AG04449 (cell line): ENCODE measurements at places on chromosomes 12 and 14.

DNA sequence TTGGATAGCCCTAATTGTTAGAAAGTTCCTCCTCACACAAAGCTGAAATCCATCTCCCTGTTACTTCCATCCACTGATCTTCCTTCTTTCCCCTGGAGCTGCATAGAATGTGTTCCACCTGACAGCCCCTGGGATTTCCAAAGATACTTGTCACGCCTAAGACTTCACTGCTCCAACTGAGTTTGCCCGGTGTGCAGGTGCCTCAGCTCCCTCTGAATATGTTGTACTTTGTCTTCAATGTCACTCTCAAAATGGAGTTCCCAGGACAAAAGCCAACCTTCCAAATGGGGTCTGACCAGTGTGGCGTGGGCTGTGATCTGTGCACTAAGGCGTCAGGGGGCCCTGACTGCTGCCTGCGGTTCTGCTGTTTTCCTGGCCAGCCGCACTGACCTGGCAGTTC is 42.8 kb downstream of the CACNA2D4 start:
- DNase-seq = no peak

DNA sequence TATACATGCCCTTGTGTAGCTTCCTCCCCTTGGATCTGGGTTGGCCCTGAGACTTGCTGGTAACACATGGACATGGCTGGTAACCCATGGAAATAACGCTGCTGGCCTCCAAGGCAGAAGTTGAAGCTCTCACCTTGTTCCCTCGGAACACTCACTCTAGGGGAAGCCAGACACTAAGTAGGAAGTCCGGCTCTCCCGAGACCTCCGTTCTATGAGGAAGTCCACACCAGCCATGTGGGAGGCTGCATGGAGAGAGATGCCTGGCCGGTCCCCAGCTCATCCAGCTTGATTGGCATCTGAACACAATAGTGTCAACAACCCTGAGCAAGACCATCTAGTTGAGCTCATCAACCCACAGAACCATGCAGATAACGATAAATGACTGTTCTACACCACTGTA is 39.7 kb upstream of the VRK1 start:
- DNase-seq = no peak

GRCh38 chr14:92439537-92440344 is 73.8 kb upstream of the RIN3 start:
- no peak for DNase-seq

DNA sequence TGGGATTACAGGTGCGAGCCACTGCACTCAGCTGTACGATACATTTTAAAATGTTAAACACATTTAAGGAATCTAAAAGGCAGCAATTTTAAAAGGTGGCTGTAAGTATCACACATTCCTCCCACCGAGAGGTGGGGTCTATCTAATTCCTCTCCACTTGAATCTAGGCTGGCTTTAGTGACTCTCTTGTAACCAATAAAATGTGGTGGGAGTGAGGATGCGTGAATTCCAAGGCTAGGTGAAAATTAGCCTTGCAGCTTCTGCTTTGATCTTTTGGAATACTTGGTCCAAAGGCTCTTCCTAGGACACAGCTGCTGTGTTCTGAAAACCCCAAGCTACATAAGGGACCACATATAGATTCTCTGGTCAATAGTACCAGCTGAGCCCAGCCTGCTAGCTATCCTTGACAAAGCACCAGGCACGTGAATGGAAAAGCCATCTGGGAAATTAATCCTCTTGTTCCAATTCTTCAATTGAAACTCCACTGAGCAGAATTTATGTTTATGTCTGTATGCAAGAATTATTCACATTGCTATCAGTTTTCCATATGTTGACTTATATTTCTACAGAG is 8.8 kb upstream of the GPRC5D start:
- DNase-seq = no peak

DNA sequence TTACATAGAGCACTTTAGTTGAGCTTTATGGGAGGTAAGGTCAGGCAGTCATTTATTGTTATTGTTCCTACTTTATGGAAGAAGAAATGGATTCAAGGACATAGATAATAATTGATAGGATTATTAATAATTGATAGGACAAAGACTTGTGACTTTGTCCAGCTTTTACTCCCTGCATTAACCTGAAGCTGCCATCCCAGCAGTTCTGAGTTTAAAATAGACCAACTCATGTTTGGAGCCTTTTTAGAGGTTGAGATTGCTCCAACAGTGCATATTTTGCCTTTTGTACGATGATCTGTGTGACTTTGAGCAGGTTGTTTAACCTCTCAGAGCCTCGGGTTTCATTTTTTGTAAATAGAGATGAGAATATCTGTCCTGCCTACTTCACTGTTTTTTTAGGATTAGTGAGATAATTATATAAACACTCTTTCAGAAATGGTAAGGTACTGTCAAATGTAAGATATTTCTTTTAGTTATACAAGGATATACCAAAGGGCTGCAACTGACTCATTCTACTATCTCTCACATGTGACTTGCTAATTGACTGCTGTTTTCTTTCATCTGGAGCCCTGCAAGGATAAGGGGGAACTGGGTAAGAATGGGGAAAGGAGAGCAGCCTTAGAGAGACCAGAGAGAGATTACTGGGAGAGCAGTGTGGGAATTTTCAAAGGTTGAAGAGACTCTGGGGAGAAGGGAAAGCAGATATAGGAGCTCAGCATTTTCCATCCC is 15.3 kb downstream of the WDR20 start:
- no peak for DNase-seq

DNA sequence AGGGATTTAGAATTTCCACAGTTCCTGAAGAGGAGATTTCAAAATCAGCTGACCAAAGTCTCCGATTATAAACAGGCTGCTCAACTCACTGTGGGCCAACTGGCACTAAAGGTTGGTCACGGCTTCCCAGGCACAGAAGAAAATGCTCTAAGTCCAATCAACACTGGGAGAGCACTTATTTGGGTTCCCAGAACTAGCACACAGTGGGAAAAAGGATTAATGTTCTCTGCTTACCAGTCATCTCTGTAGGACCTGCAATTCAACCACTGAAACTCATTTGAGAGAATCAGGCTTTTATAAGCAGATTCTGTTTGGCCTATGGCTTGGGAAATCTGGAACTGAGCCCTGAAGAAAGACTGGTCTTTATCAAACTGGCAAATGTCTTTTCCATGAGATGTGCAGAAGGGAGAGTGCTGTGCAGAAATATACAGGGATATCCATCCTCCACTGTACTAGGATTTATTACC is 49.4 kb downstream of the ABCC9 start:
- DNase-seq = no peak

DNA sequence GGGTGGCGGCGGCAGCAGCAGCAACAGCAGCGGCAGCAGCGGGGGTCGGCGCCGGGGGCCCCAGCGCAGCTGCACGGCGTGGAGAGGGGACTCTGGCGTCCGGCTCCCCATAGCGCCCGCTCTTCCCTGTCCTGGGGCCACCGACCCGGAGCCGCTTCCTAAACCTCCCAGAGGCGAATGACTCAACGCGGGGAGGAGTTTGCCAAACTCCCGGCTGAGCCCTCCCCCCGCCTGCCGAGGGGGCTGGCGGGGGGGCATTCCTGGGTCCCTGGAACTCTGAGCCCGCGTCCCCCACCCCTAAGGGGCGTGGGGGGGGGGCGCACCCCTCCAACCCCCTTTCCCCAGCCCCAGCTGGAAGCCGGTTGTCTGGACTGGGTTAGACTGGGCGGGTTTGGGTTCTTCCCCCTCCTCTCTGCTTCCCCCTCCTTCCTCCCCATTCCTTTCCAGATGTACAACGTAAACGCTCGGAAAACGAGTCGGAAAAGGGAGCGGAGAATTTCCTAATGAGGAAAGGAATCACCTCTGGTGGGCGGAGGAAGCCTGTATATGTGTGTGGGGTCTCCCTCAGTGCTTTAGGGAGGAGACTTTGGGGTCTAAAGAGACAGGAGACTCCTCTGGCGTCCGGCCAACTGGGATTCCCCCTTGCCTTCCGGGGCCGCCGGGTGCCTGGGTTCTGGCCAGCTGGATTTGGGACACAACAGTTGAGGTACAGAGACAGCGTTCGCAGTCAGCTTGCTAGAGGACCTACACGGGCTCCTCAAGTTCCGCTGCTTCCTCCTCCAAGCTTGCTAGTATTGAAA is at the start of gene ITGA5:
TSS of gene ITGA5 (minus strand) at position 179 of the 800 bp plus-strand sequence. CDS start at position 111, 68 bp downstream.
- no peak for DNase-seq

- DNase-seq = no peak
Measured at GRCh38 chr14:64801800-64802199, 77.9 kb downstream of the SPTB start.

DNA sequence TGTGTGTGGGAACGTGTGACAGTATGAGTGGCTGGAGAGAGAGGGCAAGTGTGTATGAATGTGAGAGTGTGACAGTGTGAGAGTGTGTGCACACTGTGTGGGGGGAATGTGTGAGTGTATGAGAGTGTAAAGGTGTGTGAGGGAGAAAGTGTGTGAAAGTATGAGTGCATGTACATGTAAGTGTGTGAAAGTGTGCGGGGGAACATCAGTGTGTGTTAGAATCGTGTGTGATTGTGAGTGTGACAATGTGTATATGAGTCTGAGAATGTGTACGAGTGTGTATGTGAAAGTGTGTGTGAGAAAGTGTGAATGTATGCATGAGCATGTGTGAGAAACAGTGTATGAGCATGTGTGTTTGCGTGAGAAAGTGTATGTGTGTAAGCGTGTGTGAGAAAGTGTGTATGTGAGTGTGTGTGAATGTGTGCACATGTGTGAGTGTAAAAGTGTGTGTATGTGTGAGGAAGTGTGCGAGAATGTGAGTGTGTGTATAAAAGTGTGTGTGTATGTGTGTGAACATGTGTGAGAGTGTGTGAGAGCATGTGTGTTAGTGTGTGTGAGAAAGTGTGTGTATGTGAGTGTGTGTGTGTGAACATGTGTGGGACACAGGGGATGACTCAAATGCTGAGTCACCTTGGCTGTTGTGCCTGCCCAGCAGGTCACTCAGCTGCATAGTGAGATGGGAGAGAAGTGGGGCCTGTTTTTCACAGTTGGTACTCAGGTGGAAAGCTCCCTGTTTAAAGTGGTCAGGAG is 220.5 kb upstream of the TBX3 start:
- no peak for DNase-seq

GRCh38 chr14:99688210-99688581 is 4.1 kb downstream of the CYP46A1 start:
- no peak for DNase-seq

DNA sequence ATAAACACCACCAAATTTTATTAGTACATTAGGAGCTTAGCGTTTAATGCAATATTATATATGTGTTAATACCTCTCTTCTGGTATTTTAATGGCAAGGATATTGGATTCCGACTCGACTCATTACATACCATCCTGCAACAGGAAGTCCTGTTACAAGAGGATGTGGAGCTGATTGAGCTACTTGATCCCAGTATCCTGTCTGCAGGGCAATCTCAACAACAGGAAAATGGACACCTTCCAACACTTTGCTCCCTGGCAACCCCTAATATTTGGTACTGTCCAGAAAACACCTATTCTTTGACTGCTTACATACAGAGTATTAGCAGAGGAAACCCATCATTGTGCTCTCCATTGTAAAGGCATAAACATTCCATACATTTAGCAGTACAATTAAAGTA is 45.2 kb downstream of the VEZT start:
- DNase-seq = no peak

- DNase-seq = no peak
Measured at GRCh38 chr12:11836282-11837151, 187.0 kb downstream of the ETV6 start.

DNA sequence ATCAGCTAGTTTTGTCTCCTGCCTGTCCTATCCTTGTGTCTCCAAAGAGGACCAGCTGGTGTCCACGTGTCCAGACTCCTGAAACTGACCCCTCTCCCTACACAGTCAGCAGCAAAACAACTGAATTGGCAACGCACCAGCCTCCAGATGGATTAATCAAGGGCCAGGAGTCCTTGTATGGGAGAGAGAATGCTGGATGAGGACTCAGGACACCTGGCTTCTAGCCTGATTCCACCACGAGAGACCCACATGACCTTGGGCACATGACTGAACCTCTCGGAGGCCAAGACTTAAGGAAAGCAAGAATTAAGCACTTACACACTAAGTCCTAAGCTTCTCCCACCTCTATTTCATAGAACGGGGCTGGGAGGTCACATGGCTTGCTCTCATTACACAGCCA is 60.4 kb upstream of the CMKLR1 start:
- no peak for DNase-seq

DNA sequence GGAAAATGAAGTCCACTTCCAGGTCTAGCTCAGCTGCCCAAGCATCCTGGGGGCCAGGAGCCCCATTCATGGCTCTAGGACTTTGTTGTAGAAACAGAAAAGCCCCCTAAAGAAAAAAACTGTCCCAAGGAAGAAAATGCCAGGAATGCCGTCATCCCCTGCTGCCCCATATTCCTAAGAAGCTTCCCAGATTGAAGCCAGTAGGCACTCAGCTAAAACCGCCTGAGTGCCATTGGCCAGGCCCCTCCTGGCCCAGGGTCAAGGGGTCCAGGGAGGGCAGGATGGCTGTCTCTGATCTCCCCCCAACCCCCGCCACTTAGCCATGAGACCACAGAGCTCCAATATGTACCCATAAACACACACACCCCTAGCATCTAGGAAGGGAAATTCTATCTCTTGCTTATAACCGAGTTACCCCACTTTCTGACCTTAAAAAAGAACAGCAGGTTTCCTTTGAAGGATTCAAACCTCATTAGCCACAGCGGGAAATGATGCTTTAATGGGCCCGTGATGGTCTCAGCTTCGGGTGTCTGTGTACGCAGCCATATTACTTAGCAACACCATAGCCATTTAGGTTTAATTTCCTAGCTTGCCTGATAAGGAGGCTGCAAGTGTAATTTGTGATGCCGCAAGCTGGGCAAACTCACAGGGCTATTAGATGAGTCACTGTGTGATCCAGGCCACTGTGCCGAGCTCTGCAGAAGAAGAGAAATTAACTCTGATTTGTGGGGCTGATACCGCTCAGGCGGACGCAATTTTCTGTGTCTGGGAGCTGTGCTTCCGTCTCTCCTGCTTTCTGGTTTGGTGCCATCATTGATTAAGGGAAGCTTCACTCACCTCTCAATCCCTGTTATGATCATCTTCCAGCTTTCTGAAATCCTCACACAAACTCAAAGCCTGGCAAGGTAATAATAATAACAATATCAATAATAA is 84.2 kb downstream of the GCH1 start:
- DNase-seq = peak; percentile 65

DNA sequence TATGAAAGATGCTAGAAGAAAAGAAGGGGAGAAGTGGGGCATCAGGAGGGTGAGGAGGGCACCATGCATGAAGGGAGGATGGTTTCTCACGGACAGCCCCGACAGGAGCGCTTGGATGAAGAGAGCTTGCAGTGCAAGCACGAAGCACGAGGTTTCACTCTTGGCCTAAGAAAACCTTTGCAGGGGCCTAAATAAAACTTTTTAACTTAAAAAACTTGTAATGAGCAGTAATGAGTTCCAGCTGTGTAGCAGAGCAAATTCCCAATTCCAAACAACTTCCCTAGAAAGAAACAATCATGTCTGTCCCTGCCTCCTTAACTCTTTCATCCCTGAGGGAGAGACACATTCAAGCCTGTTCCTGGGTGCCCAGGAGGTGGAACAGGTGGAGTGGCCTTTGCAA is 119.5 kb downstream of the PAH start:
- no peak for DNase-seq

GRCh38 chr14:41505491-41505890 is 101.2 kb upstream of the LRFN5 start:
- DNase-seq = no peak

DNA sequence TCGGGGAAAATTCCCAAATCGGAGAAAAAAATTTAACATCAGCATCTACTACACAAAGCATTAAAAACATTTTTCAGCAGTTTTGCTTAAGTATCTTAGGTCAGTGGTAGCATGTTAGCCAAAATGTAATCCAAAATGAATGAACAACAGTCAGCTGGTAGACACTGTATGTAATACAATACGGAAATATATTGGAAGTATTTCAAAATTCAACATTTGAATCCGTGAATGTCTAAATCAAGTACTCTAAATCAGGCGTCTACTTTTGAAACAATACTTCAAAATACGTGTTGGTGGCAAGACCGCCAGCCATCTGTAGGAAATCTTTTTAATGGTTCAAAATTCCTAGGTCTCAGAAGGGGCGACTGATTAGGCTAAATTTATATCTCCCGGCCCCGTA is 1.1 kb downstream of the SCAF11 start:
- no peak for DNase-seq
